ENCODE measurements at places on chromosomes 3 and 15.
A peak's percentile ranks its signal among the peaks of the same experiment; 100 is the strongest.

DNA sequence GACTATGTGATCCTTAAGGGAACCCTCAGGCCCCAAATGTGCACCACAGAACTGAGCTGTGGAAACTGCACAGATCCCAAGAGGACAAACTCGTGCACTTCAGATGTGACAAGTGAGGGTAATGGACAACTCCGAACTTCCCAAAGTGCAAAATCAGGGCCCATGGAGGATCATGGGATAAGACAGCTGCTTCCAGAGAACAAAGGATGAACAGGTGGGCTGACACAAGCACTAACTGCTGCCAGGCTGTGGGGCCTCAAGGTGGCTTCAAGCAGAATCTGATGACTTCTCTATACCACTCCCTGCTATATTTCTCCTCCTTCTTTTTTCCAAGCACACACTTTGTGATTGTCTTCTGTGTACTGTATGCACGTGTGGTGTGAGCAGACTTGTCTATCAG lies 5.4 kb downstream of the TARS3 start:
- DNase-seq: no peak

DNA sequence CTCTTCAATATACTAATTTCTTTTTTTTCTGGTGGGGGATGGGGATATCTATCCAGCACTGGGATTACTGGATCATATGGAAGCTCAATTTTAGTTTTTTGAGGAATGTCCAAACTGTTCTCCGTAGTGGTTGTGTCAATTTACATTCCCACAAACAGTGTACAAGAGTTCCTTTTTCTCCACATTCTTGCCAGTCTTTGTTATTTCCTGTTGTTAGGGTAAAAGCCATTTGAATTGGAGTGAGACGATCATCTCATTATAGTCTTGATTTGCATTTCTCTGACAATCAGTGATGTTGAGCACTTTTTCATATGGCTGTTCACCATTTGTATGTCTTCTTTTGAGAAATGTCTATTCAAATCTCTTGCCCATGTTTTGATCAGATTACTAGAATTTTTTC lies 12.8 kb upstream of the WDR49 start:
- DNase-seq: no peak

DNA sequence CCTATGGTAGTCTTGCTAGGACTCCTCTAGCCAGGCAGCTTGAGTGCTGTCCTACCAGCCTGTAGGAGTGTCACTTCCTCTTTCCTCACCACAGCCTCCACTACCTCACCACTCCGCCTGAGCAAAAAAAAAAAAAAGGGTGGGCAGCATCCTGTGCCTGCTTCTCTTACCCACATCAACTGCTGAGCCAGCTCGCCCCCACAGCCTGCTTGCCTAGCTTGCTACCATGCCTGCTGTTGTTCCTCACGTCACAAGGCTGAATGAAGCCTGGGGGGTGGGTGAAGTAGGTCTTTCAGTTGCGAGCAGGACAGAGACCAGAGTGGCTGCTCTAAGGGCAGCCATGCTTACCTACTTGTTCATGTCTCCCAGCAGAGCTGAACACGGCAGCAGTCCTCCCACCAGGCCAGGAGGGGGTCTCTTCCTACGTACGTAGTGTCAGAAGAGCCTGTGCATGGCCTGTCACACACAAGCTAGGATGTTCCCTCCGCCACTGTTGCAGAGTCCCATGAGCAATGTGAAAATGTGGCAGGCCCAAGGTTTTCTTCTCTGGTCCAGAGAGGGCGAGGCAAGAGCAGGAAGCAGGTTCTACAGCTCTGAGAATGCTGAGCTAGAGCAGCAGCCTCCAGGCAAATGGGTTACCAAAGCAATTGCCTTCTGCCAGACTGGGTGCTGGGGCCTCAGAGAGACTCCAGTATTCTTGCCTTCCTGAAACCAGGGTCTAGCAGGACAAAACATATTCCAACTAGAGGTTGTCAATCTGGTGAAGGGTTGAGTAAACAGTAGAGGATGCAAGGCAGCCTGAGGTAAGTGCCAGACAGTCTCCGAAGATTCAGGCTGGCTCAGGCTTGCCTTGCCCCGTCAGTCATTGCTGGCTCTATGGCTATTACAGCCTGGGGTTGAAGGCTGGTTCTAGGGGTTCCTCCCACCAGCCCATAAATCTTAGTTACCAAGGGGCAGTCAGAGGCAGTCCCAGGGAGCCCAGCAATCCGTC lies 8.1 kb downstream of the PPM1M start:
- DNase-seq: peak; percentile 63

- no peak for DNase-seq
Measured at GRCh38 chr3:131804565-131805133, 230.2 kb downstream of the CPNE4 start.

- no peak for DNase-seq
Measured at GRCh38 chr15:60195611-60196010, 191.5 kb downstream of the FOXB1 start.

DNA sequence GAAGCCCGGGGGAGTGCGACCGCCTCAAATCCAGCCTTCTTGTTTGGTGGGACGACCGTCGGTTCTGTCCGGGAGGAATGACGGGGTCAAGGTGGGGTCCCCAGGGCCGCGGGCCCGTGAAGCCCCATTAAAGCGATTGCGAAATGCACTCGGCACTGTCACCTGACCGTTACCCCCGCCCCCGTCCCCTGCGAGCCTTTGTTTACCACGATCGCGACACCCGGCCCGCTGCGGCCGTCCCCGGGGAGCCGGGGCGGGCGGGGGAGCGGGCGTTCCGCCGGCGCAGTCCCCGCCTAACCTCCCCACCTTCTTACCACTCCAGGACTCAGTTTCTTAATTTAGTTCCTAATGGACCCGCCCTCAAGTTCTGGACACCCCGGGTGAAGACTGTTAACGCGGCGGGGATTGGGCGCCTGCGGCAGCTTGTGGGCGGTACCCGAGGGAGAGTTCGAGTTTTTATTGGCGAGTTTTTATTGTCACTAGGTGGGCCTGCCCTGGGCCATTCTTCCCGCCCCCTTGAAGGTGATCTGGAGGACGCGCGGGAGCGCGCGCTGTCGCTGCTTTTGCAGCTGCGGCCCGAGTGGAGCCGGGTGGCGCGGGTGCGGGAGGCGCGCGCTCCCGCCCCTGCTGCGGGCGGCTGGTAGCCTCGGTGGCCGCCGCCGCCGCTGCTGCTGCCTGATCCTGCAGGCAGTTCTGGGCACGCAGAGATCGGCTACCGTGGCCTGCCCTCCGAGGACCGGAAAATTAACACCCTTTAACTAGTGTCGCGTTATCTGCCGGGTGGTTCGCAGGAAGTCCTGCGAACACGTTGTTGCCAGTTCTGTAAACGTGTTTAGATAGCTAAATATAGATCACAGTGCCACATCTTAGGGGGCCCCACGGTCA lies 1.0 kb downstream of the KLHL24 start:
- DNase-seq: peak; percentile 90

DNA sequence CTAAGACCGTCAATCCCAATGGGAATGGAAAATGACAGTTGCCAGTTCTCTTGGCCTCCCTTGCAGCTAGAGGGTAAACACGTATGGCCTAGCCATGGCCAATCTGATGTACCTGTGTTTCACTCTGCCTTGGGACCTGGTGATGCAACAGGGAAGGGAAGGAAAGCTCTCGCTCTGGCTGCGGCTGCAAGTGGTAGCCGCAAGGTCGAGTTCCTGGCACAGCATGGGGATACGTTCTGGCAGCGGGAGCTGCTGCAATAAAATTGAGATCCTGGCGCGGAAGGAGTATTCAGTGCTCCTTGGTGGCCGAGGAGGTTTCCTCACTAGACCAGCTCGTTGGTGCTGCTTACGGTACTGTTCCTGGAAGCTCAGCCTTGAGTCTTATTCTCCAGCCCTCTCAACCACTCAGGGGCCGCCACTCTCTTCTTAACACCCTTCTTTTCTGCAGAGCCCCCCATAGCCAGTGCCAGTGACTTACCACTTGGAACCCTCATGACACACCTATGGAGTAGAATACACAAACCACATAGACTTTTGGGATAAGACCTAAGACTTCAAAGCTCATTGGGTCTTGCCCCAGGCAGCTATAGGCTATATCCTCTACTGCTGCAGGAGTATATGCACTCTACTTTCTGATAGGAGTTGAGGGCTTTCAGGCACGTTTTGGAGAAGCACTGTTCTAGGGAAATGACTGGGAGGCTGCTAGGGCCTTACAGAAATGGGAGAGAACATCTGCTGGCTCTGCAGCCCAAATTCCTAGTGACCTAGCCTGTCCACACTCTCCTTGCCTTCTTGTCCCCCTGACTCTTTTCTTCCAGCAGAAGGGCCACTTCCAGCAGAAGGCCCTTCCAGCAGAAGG lies 2.7 kb downstream of the KY start:
- no peak for DNase-seq

DNA sequence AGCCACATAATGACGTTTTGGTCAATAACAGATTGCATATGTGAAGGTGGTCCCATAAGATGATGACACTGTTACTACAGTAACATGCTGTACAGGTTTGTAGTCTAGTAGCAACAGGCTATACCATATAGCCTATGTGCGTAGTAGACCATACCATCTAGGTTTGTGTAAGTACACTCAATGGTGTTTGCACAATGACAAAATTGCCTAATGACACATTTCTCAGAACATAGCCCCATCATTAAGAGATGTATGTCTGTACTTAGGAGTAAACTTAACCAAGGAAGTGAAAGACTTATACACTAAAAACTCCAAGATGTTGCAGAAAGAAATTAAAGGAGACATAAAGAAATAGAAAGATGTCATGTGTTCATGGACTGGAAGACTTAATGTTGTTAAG lies 66.2 kb downstream of the RPLP1 start:
- no peak for DNase-seq

GRCh38 chr3:31354373-31354772 lies 178.4 kb upstream of the STT3B start:
- no peak for DNase-seq

DNA sequence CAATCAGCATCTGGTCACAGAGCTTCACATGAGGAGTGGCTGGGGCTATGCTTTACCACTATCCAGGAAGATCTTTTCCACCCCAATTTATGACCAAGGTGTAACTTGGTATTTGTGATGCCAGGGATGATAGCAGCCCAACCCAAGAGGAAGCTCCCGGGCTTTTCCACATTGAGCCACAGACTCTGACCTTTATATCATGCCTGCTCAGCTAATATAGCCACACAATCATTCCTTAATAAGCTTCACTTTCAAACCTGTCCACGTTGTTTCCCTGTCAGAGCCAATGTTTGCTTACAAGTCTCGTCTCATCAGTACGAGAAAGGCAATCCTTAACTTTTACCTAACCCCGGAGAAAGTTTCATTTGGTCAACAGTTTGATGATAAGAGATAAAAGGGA lies 330.9 kb downstream of the SHQ1 start:
- no peak for DNase-seq

DNA sequence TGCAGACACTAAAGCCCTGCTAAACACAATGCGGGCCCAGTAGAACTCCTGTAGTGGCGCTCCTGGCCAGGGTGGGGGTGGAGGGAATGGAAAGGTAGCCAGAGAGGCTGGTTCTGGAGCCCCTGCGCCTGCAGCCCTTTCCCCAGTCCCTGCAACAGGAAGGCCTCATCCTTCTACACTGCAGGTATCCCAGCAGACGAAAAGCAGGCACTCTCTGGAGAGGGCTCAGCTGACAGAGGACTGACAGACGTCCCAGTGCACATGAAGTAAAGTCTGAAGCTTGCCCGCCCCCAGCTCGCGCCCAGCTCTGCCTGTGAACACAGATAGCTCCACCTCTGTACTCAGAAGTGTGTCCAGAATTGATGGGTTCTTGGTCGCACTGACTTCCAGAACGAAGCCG lies 46.0 kb downstream of the NSMCE3 start:
- no peak for DNase-seq

GRCh38 chr15:41936155-41936554 lies 36.2 kb downstream of the EHD4 start:
- no peak for DNase-seq

- DNase-seq: no peak
Measured at GRCh38 chr3:159922193-159922840, 66.3 kb upstream of the IL12A start.

- no peak for DNase-seq
Measured at GRCh38 chr3:136535906-136536305, 216.3 kb downstream of the STAG1 start.

DNA sequence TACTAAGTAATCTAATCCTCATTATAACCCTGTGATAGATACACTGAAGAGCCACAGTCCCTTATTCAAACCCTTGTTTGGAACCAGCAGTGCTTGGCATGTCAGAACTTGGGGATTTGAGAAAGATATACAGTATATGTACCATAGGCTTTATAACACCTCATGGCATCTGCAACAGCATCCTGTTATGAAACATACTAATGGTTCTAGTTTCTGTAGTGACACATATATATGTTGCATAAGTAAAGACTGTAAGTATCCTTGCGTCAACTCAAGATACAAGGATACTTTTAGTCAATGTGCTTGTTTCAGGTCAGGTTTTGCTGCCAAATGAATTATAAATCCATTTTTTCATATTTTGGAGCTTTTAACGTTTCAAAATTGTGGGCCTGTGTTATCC lies 58.5 kb downstream of the CCNL1 start:
- no peak for DNase-seq

- no peak for DNase-seq
Measured at GRCh38 chr15:96300836-96301235, 29.7 kb upstream of the NR2F2 start.

DNA sequence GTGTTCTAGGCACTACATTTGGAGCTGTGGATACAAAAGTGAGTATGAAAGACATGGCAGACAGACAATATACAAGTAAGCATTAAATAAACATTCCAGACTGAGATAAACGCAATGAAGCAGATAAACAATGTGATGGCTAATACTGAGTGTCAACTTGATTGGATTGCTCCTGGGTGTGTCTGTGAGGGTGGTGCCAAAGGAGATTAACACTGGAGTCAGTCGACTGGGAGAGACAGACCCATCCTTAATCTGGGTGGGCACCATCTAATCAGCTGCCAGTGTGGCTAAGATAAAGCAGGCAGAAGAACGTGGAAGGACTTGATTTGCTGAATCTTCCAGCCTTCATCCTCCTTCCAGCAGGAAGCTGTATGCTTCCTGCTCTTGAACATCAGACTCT lies 77.2 kb downstream of the CADPS start:
- DNase-seq: no peak

DNA sequence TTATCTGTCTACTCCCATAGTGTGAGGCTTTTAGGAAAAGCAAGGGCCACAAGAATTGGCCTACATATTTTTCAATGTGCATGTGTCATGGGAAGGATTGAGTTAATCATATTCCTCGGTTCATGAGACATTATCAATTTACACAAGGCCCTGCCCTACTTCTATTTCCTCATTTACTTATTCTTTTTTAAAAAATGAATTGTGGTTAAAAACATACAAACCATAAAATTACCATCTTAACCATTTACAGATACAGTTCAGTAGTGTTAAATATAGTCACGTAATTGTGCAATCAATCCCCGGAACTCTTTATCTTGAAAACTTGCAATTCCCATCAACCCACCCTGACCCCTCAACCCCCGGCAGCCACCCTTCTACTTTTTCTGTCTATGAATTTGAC lies 284.0 kb upstream of the GADL1 start:
- no peak for DNase-seq

- no peak for DNase-seq
Measured at GRCh38 chr3:134357914-134358811, 16.1 kb downstream of the AMOTL2 start.

GRCh38 chr3:119084371-119085069 lies 49.9 kb upstream of the IGSF11 start:
- DNase-seq: no peak

- no peak for DNase-seq
Measured at GRCh38 chr15:48564690-48565089, 80.8 kb downstream of the FBN1 start.
